ENCODE measurements at places on chromosomes 3 and 15. TPM values are rescaled to one million over a fixed set of nuclear protein-coding genes. Genes with fewer than 3 reads are reported as not detected.

DNA sequence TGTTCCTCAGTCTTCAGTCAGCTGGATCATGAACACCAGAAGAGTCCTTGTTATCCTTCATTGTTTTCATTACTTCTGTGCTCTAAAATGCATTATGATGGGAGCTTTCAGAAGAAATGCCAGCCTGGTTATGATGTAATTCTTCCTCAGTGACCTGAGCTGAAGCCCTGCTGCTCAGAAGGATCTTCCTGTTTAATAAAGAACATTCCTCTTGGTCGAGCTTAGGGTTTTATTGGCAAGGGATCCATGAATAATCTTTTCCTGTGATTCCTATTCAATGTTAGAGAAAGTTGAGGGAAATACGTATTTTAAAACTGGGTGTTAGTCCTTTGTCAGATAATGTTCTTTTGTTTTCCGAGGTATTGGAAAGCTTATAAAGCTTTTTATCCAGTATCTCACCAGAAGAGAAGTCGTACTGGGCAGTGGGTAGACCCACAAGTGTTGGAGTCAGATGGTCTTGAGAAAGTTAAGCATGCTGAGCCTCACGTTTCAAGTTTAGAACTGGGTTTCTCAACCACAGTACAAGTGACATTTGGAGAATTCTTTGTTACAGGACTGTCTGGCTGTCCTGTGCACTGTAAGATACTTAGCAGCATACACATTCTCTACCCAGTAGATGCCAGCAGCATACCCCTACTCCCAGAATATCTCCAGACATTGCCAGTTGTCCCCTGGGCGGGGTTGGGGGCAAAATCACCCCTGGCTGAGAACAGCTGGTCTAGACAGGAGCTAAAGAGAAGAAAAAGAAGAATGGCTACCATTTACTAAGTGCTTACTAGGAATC lies 212.3 kb upstream of the BHLHE40 start:
- no peak for DNase-seq
- no peaks in the 10 kb centered on the region for H3K27me3 ChIP-seq
- H3K27ac ChIP-seq, result no peak overlapping the region
- no peak overlapping the region for H3K4me3 ChIP-seq
- H3K36me3 ChIP-seq, result no peaks in the 10 kb centered on the region

- no peak overlapping the region for H3K4me3 ChIP-seq
- H3K27ac ChIP-seq, result no peak overlapping the region
- no peaks in the 10 kb centered on the region for H3K36me3 ChIP-seq
Observed at GRCh38 chr3:10778492-10779292, 37.3 kb upstream of the SLC6A11 start.

DNA sequence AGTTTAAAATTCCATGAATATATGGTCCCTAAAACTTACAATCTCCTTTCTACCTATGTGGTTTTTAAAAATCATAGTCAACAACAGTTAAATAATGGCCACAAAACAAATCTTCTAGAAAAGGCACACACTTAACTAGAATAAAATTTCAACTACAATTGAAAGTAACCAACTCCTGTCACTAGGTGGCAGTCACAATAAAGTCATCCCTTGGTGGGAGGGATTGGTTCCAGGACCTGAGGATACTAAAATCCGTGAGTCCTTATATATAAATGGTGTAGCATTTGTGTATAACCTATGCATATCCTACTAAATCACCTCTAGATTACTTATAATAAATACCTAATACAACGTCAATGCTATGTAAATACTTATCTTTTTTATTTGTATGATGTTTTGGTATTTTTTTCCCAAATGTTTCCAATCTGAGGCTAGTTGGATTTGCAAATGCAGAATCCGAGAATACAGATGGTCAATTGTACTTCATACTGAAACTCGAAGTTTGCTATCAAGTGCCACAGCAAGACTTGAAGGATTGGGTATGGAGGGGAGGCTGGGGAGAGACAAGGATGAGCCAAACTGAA lies 172.6 kb downstream of the FMN1 start:
- peak; percentile 47 for DNase-seq
- peaks cover 13% of the 10 kb centered on the region for H3K4me1 ChIP-seq
- H3K4me3 ChIP-seq, result no peak overlapping the region

GRCh38 chr3:194967151-194968117 lies 281.8 kb downstream of the FAM43A start:
- DNase-seq, result no peak
- H3K27me3 ChIP-seq, result no peaks in the 10 kb centered on the region
- H3K4me1 ChIP-seq, result no peaks in the 10 kb centered on the region
- no peak overlapping the region for H3K4me3 ChIP-seq

DNA sequence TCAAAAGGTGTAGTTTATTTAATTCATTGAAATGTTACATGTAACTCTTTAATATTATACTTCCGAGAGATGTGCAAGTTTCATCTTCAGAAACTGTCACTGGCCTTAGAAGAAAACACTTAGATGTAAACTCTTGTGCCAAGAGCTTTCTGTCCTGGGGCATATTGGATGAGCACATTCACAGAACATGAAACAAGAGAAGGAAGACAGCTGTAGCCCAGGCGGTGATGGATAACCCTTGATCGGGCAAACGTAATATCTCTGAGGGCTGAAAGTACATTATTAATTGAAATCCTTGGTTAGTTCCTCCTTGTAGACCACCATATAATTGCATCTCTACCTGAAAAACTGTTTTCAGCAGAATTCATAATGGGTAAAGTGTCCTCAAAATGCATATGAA lies 67.4 kb downstream of the MECOM start:
- no peak overlapping the region for H3K27ac ChIP-seq
- no peaks in the 10 kb centered on the region for H3K36me3 ChIP-seq
- no peak for DNase-seq
- H3K4me1 ChIP-seq, result no peaks in the 10 kb centered on the region
- 0 out of 2 replicates have a peak, but pooled peaks cover 3% of the 10 kb centered on the region for H3K27me3 ChIP-seq
- H3K4me3 ChIP-seq, result no peak overlapping the region

- H3K27ac ChIP-seq, result no peak overlapping the region
- H3K4me1 ChIP-seq, result peaks cover 97% of the 10 kb centered on the region
Observed at GRCh38 chr15:67085237-67085817, 19.9 kb downstream of the SMAD3 start.

DNA sequence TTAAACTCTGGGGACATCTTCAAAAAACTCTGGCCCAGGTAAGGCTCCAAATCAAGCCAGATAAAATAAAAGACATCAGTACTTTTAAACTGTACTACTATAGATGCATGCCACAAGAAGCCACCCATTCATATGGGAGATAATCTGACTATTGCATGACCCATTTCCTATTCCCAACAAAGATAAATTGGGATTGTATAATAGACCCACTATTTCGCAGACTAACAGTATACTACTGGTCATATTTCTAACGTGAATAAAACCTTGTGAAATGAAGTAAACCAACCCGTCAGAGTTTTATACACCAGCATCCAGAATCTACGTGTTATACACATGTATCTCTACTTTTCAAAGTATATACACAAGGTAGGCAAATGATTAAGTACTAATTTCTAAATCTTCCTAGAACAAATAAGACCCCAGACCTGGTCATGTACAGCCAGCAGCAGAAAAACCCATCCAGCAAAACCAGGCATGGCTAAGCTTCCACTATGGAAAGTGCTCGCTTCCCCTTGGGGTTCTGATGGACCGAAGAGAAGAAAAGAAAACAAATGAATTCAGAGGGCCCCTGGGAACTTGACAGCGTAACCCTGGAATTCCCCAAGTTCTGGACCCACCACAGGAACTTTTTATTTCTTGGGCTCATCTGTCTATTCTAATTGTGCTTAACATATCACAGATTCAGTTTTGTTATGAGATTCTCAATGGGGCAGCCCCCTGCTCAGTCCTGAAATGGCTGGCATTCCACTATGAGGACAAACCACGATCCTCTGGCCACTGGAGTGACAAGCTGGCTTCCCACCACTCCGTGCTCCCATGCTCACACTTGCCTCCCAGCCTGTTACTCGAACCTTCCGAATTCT lies 69.1 kb downstream of the MB21D2 start:
- H3K4me1 ChIP-seq, result peaks cover 24% of the 10 kb centered on the region
- H3K27ac ChIP-seq, result no peak overlapping the region
- H3K4me3 ChIP-seq, result no peak overlapping the region

DNA sequence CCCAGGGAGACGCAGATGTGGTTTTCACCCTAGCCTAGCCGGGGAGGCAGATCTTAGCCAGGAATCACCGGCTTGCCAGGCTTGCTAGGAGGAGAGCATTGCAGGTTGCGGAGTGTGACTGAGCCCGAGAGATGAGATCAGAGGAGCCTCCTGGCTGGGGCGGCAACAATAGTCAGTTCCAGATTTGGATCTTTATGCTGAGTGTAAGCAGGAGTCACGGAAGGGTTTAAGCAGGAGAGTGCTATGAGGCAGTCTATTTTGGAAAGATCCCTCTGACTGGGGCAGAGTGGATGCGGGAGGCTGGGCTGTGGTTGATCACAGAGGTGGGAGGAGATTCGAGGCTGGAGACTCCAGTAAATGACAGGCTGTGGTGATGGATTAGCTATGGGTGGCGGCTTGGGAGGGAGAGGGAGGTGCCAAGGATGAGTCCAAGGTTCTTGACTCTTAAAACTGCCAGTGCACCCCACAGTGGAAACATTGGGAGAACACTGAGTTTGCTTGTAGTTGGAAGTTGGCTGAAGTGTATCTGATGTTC lies 10.4 kb upstream of the BAHD1 start:
- H3K4me3 ChIP-seq, result no peak overlapping the region
- peaks cover 11% of the 10 kb centered on the region for H3K4me1 ChIP-seq
- no peak for DNase-seq
- H3K36me3 ChIP-seq, result no peaks in the 10 kb centered on the region

DNA sequence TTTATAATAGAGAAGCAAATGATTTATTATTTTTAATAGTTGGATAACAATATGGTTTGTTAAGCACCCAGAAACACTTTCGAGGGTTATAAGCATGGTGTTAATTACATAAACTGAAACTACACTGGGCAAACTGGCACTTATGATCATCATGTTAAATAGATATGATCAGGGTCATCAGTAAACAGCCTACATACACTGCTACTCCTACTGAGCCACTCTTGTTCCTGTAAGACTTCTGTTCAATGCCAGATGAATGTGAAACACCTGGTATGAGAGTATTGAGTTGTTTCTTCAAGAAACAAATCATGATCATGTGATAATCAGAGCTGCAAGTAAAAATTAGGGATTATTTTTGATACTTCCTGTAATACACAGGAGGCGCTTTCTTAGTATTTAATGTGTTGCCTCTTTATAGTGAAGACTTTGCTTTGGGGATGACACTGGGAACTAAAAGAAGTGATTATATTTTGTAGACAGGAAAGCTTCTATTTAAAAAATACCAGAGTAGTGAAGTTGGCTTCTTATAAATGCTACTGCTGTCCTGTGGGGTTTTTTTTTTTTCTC lies 32.3 kb upstream of the UTS2B start:
- peaks cover 2% of the 10 kb centered on the region for H3K36me3 ChIP-seq
- DNase-seq, result no peak

PLOD2 gene
- total RNA-seq, result 25.8 TPM

SLC28A1 gene
- not detected for total RNA-seq

CCR3 gene
- total RNA-seq, result not detected

ZNF860 gene
- total RNA-seq, result 2.9 TPM
